SK-N-SH (cell line): ENCODE measurements at places on chromosomes 7 and 10. TPM values are rescaled to one million over a fixed set of nuclear protein-coding genes. Genes with fewer than 3 reads are reported as not detected.

Gene CYP3A5
- 0.25 and 0.31 TPM in 2 replicates for polyA plus RNA-seq

Gene TAS2R4
- 0.18 and 0.19 TPM in 2 replicates for polyA plus RNA-seq

Gene CARD11
- not detected in 2 replicates for polyA plus RNA-seq

Gene SEMA4G
- polyA plus RNA-seq, result 15.0 and 16.2 TPM in 2 replicates

Gene ELN
- 8.9 and 12.5 TPM in 2 replicates for polyA plus RNA-seq

Gene CFAP69
- polyA plus RNA-seq, result 2.3 and 2.8 TPM in 2 replicates

Gene HGF
- polyA plus RNA-seq, result 1.5 and 1.8 TPM in 2 replicates

Gene SUN3
- 0.12 TPM in 1 of 2 replicates, not detected in the other for polyA plus RNA-seq

Gene KLF14
- 0.02 TPM in 1 of 2 replicates, not detected in the other for polyA plus RNA-seq

Gene KCNIP2
- polyA plus RNA-seq, result 1.0 and 1.8 TPM in 2 replicates

Gene HMX3
- polyA plus RNA-seq, result not detected in 2 replicates

Gene UCMA
- not detected in 2 replicates for polyA plus RNA-seq

Gene ABCC2
- polyA plus RNA-seq, result 0.48 and 0.52 TPM in 2 replicates

Gene CCAR1
- polyA plus RNA-seq, result 25.7 and 27.5 TPM in 2 replicates

Gene POM121C
- polyA plus RNA-seq, result 17.5 and 20.4 TPM in 2 replicates

Gene ABCA13
- not detected in 2 replicates for polyA plus RNA-seq

Gene LIPN
- polyA plus RNA-seq, result not detected in 2 replicates

Gene HABP2
- not detected in 2 replicates for polyA plus RNA-seq

Gene LRRC18
- polyA plus RNA-seq, result not detected in 2 replicates

Gene TMEM139
- 0.05 and 0.19 TPM in 2 replicates for polyA plus RNA-seq

Gene GPR37
- polyA plus RNA-seq, result 0.03 TPM in 1 of 2 replicates, not detected in the other

Gene DPP6
- polyA plus RNA-seq, result 0.10 TPM in 1 of 2 replicates, not detected in the other

Gene OR2A1
- not detected in 2 replicates for polyA plus RNA-seq

Gene HSPA12A
- polyA plus RNA-seq, result 2.9 and 3.3 TPM in 2 replicates

Gene PLEKHA1
- 8.4 and 10.6 TPM in 2 replicates for polyA plus RNA-seq

Gene RNF148
- polyA plus RNA-seq, result not detected in 2 replicates

Gene ANAPC16
- polyA plus RNA-seq, result 45.2 and 65.7 TPM in 2 replicates

Gene ELFN1
- 0.05 and 0.06 TPM in 2 replicates for polyA plus RNA-seq

Gene MSANTD7
- 3.2 and 3.9 TPM in 2 replicates for polyA plus RNA-seq

Gene CRHR2
- polyA plus RNA-seq, result not detected in 2 replicates

Gene ETV1
- 22.3 and 24.9 TPM in 2 replicates for polyA plus RNA-seq

Gene SLC26A4
- 0.61 and 0.78 TPM in 2 replicates for polyA plus RNA-seq

Gene PNLIP
- not detected in 2 replicates for polyA plus RNA-seq

Gene FEZF1
- polyA plus RNA-seq, result not detected in 2 replicates

Gene OR6V1
- not detected in 2 replicates for polyA plus RNA-seq

Gene PURB
- 4.1 and 4.8 TPM in 2 replicates for polyA plus RNA-seq

Gene SPDYE6
- polyA plus RNA-seq, result not detected in 2 replicates

Gene FRMPD2
- polyA plus RNA-seq, result 0.02 TPM in 2 replicates

Gene CCDC146
- 2.7 and 4.0 TPM in 2 replicates for polyA plus RNA-seq

Gene CNPY1
- polyA plus RNA-seq, result not detected in 2 replicates

Gene DEPP1
- polyA plus RNA-seq, result 5.3 and 6.1 TPM in 2 replicates

Gene BTBD16
- polyA plus RNA-seq, result 0.03 TPM in 1 of 2 replicates, not detected in the other

Gene COPS6
- 413 and 435 TPM in 2 replicates for polyA plus RNA-seq

Gene PALD1
- 0.16 and 0.19 TPM in 2 replicates for polyA plus RNA-seq

Gene ABCB4
- 0.18 and 0.42 TPM in 2 replicates for polyA plus RNA-seq

Gene VPS37D
- polyA plus RNA-seq, result 5.7 and 7.4 TPM in 2 replicates

Gene EVX1
- polyA plus RNA-seq, result not detected in 2 replicates

Gene ITGA8
- polyA plus RNA-seq, result not detected in 2 replicates

Gene GARIN1A
- 1.2 TPM in 2 replicates for polyA plus RNA-seq

Gene IKZF5
- polyA plus RNA-seq, result 2.9 and 4.3 TPM in 2 replicates

Gene GRM8
- polyA plus RNA-seq, result 0.10 and 0.15 TPM in 2 replicates

Gene ACHE
- 1.8 and 2.1 TPM in 2 replicates for polyA plus RNA-seq

Gene RAMP3
- polyA plus RNA-seq, result not detected in 2 replicates

Gene CPXM2
- not detected in 2 replicates for polyA plus RNA-seq

Gene NXPH1
- not detected in 2 replicates for polyA plus RNA-seq
